Esophagus squamous epithelium (tissue), 5 donors: ENCODE measurements at places on chromosomes 4 and X. TPM values are rescaled to one million over a fixed set of nuclear protein-coding genes. Genes with fewer than 3 reads are reported as not detected.

Gene STBD1
- total RNA-seq, result 2.1 TPM

Gene PHKA1
- 7.8 TPM for total RNA-seq

GRCh38 chrX:136933611-136934145, 53.2 kb upstream of the RBMX start:
- no peak for DNase-seq

DNA sequence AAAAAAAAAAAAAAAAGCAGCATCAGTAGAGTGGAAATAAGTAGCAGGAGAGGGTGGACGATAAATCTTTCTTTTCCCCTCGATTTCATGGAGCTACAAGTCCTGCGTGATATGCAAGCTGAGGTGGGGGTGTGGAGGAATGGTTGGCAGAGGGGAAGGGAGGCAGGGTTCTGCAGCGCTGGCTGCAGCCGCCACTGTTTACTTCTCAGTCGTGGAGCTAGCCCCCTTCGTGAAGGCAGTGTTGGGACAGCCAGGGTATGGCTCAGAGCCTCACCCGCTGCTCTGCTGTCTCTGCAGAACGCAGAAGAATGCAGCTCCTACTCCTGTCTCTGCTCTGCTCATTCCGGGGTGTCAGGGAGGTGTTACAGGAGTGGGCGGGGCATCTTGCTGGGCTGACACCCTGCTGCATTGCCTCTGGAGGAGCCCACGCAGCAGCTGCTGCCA, 140.6 kb downstream of the GPM6A start:
- DNase-seq, result no peak

DNA sequence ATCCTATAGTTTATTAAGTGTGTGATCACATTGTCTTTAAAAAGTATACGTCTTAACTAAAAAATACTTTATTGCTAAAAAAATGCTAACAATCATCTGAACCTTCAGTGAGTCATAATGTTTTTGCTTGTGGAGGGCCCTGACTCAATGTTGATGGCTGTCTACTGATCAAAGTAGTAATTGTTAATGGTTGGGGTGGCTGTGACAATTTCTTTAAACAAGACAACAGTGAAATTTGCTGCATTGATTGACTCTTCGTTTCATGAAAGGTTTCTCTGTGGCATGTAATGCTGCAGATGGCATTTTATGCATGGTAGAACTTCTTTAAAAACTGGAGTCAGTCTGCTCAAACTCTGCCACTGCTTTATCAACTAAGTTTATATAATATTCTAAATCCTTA, 101.4 kb upstream of the IL15 start:
- no peak for DNase-seq
